Lower leg skin (tissue), 4 donors: ENCODE measurements at places on chromosomes 12 and 14.

DNA sequence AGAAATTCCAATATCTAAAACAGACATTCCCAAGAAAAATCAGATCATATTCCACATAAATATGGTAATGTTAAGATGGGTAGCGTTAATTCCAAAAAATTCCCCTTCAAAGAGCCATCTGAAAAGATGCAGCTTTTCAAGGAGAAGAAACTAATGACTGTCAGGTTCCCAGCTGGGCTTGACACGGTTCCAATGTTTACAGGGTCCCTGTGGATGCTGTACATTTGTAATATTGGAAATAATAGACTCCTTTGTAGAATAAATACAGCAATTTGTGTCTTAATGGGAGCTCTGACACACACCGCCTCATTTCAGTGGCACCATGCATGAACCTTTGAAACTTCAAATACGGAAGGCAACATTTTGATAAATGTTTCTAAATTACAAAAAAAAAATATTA is 140.6 kb downstream of the ITPR2 start:
- DNase-seq, result no peak

GRCh38 chr14:87002776-87003175 is 990.2 kb downstream of the GALC start:
- no peak for DNase-seq

- DNase-seq, result no peak
Observed at GRCh38 chr12:88413646-88414045, 166.6 kb downstream of the KITLG start.

GRCh38 chr12:105425254-105426174 is 95.0 kb downstream of the C12orf75 start:
- no peak for DNase-seq

GRCh38 chr14:94762431-94762830 is 7.5 kb downstream of the GSC start:
- DNase-seq, result no peak

DNA sequence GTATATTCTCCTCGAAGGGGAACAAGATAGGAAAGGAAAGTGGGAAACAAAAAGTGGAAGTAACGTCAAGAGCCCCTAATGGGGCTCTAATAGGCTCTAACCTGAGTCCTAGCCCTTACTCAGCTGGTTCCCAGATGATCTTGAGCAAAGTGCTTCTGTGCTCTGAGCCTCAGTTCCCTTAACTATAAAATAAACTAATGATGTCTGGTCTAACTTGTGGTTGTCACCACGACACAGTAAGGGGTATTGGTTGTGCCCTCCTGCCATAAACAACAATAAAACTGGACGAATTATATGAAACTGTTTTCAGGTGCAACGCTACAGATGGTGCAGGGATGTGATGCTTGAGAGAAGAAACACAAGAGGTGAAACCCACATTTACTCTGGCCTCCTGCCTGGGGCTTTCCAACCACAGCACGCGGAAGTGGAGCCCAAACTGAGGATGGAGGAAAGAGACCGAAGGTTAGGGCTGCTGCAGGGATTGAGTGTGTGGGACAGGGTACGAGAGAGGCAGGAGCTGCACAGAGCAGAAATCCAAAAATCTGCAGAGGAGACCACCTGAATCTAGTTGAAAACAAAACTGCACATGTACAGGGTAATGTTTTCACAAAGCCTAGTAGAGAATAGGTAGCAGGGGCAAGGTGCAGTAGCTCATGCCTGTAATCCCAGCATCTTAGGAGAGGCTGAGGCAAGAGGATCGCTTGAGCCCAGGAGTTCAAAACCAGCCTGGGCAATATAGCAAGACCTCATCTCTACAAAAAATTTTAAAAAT is 45.6 kb upstream of the BCL2L14 start:
- no peak for DNase-seq

DNA sequence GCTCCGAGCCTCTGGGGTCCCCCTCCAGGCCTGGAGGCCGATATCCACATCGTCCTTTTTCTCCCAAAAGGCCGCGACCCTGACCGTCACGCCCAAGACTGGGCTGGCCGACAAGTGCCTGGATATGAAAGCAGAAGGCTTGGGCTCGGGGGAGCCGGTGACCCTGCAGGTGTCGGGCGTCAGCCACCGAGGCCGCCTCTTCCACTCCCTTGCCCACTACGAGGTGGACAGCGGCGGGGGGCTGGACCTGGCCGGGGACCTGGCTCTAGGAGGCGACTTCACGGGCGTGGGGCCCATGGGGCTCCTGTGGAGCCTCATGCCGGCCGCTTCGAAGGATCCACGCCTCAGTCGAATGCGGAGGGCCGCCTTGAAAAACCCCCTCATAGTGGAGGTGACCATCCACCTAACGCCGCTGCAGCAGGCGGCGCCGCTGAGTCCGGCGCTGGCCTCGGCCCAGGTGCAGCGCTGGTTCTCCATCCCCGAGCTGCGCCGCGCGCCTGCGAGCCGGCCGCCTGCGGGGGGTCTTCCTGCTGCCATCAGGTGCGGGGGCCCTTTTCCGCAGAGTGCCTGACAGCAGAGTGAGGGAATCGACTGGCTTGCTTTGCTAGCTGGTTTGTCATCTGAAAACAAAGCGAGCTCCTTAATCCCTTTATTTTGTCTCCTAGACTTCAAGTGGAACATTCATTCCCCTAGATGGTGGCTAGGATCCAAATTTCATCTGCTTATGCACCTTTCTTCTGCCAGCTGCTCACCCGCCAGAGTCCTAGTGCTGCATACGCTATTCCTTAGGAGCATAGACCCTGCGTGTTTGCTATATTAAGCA is 10.6 kb upstream of the DNAL1 start:
- no peak for DNase-seq

DNA sequence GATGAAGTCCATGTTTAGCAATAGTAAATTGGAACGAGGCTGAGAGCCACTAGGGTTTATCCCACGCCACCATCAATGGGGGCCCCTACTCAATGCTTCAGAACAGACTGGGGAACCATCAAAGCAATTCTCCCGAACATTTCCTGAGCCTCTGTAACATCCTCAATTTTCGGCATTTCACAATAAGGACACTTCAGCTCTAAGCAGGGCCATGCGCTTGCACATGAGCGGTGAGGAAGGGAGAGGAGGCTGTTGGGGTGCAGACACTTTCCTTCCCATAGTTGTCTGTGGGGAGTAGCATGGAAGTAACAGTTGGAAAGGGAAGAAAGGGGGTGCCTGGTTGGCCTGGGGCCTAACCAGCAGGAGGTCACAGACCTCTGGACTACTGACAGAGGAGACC is 129.9 kb upstream of the PRMT8 start:
- no peak for DNase-seq

DNA sequence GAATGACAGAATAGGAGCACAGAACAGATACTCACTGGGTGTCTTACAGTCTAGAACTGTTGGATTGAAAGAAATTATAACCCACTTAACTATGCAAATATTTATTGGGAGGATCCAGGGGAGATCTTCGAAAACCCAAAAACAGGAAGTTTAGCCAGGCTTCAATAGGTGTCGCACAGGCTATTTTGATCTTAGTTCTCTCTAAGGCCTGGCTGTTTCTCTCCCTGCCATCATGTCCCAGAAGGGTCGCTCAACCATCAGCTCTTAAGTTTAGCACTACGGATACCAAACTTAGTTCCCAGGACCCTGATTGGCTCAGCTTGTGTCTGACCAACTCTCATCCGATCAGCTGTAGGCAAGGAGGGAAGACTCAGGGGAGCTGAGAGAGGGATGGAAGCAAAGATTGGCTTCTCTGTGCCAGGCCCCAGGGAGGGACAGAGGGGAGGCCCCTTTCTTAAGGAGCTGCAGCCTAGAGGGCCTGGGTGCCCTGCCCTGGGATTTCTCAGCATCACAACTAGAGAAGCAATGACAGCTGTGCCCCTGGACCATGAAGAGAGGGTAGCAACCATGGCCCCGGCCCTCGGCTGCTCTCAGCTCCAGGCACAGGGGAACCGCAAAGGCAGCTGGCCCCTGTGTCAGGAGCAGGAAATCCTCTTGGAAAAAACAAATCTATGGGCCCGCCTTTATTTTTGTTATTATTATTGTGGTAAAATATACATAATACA is 13.5 kb downstream of the PHETA1 start:
- no peak for DNase-seq

GRCh38 chr14:68198713-68199495 is 379.3 kb downstream of the RAD51B start:
- DNase-seq, result no peak

DNA sequence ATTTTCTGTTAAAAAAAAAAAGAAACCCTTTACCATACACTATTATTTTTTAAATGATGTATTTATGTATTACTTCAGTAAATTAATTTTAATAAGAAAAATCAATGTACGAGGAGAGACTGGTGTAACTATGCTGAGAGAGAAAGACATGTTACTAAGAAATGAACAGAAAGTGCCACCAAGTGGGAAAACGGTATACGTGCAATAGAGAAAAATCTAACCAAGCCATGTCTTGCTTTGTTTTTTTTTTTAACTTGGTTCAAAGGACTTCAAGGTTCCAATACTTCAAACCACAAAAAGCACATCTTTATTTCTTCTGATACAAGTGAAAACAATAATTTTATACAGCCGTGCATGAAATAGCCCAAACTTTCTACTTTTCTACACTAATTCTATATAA is 22.9 kb downstream of the NDUFA12 start:
- DNase-seq, result no peak

DNA sequence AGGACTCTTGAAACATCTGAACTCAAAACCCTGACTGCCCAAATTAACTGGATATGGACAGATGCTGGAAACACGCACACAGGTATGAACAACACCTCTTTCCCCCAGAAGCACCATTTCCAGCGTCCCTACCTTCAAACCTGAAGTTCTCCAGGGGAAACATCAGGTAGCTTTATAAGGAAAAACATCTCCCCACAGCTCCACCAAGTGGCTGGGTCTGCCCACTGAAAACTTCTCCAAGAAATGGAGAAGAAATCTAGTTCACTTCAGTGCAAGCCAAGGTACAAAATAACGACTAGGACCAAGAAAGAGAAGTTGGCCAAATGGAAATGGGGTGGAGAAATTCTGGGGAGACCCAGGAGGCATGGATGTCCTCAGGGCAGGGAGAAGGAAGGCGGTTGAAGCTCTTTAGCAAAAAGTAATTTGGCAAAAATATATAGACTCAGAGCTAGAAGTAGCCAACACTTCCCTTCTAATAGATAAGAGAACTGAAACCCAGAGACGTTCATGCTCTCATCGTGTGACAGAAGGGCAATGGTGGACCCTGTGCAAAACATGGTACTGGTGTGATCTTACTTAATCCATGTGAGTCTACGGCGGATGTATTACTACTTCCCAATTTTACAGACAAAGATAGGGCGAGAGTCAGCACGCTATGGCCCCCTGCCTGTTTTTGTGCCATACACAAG is 10.5 kb upstream of the NUAK1 start:
- no peak for DNase-seq

DNA sequence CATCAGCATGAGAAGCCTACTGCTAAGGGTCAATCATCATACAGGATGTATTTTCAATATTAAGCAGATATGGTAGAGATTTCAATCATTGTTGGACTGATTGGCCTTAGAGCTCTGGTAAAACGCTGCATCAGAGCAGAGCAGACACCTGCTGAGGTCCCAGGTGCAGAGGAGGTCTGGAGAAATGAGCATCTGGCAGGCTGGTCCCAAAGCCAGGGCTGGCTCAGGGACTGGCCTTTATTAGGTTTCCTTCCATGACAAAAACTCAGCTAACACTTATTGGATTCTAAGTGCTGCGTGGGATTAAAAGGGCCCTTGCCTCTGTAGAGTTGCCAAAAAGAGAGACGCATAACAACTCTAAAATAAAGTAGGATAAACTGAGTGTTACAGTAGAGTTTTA is 29.7 kb downstream of the AKAP6 start:
- DNase-seq, result no peak

DNA sequence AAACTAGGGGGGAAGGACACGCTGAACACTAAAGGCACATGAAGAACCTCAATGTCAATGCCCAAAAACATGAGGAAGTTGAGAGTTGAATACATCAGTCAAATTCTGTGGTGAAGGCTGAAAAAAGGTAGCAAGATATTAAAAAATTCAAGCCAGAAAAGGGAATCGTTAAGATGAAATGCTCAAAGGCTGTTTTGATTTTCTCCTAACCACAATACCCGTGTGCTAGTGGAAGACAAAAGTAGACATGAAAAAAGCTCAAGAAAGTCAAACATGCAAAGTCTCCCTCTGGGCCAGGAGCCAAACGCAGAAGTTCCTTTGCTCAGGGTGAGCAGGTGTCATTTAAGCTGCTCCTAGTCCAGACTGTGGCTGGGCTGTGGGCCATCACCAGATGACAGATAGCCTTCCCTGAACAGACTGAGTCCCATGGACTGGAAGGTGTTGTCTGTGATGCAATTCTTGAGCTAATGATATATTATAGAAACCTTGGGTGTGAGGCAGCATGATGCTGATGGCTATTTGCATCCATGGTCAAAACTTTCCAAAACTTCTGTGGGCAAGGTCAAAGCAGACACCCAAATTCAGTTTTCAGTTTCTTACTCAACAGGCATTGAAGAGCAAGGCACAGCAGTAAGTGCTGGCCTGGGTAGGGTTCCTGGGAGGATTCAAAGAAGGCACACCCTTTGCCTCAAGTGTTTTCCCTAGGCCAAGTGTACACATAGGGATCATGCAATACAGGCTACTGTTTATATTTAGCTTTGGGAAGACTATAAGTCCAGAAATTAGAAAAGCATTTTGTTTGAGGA is 81.6 kb downstream of the MYRFL start:
- DNase-seq, result no peak

GRCh38 chr12:126770188-126770587 is 1496.8 kb upstream of the TMEM132C start:
- no peak for DNase-seq

- no peak for DNase-seq
Observed at GRCh38 chr12:58655375-58655774, 264.9 kb downstream of the LRIG3 start.

DNA sequence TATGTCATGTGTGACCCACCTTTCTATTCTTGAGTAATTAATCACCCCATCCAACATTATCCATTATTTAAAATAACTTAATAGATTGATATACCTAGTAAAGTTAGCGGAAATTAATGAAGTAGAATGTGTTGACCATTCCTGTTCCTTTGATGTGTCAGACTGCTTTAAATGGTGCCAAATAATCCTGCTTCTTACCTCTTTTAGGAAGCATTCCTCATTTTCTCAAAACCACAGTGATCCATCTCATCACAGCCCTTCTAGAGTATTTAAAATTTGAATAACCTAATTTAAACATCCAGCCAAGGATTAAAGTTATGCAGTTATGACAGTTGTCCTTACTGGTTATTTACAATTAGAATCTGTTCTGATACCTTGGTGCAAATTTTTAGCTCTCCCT is 6.9 kb downstream of the MGAT4C start:
- no peak for DNase-seq

GRCh38 chr12:120625557-120626419 is 14.6 kb upstream of the CABP1 start:
- DNase-seq, result no peak

GRCh38 chr12:3726456-3726855 is 26.5 kb downstream of the CRACR2A start:
- DNase-seq, result no peak

DNA sequence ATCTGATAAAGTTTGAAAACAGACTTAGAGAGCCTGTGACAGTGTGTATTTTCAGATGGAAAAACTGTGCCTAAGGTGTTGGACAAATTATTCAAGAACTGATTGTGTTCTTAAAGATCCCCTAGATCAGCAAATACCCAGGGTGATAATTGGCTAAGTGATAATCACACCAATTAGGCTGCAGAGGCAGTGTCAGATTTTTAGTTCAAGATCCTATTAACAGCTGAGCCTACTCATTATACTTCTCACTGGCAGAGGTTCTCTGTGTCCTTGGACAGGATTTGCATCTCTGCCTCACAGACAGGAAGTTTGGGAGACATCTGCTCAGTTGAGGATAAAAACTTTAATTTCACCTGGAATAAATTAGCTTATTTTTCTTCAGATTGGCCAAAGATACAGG is 4.3 kb upstream of the FGD4 start:
- DNase-seq, result no peak
